ENCODE measurements at places on chromosomes 1 and 21.

GRCh38 chr1:246434335-246434734, 72.7 kb downstream of the SMYD3 start:
- DNase-seq = no peak

GRCh38 chr21:46115441-46116188, 17.7 kb downstream of the COL6A2 start:
- DNase-seq = no peak

- DNase-seq = no peak
Observed at GRCh38 chr1:234997201-234997895, 131.3 kb downstream of the TOMM20 start.

DNA sequence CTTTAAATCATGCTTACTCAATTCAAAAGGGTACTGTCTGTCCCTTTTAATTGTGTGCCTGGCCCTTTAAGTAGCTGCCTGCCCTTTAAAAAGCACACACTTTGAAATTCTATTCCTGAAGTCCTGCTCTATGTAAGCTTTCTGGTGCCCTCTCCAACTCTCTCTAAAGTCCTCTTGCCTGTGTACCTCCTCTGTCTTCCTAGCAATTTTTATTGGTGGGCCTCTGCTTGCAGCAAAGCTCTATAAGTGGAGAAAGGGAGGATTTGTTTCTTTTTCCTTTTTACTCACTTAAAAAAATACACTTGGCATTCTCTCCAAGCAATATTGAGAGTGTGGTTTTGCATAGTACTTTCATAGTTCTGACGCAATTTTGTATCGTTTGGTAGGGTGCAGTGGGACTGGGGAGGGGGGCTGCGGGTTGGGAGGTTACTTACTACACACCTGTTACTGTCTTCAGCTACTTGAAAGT, 135.4 kb downstream of the LMO4 start:
- peak; percentile 24 for DNase-seq

DNA sequence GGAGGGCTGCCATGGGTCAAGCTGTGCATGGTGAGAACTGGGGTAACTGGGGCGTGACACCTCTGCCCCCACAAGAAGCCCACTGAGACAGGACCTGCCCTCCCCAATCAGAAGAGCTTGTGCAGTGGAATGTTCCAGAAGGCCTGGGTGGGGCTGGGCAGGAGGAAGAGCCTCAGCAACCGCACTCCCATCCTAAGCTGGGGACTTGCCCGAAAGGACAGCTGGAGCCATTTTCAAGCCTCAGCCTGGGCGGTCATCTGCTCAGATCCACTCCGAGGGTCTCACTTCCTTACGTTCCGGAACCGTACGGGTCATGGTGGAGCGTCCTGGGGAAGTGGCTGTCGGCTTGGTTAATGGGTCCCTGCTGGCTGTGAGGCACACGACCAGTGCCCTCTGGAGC, 158.6 kb upstream of the ARHGEF16 start:
- no peak for DNase-seq

GRCh38 chr1:26695356-26696118, at the start of gene ARID1A:
TSS of gene ARID1A (plus strand) at chr1:26696015. CDS start at chr1:26696404, 389 bp downstream.
- peak; percentile 96 for DNase-seq

GRCh38 chr1:33455539-33456501, 16.6 kb upstream of the ZSCAN20 start:
- peak; percentile 60 for DNase-seq

DNA sequence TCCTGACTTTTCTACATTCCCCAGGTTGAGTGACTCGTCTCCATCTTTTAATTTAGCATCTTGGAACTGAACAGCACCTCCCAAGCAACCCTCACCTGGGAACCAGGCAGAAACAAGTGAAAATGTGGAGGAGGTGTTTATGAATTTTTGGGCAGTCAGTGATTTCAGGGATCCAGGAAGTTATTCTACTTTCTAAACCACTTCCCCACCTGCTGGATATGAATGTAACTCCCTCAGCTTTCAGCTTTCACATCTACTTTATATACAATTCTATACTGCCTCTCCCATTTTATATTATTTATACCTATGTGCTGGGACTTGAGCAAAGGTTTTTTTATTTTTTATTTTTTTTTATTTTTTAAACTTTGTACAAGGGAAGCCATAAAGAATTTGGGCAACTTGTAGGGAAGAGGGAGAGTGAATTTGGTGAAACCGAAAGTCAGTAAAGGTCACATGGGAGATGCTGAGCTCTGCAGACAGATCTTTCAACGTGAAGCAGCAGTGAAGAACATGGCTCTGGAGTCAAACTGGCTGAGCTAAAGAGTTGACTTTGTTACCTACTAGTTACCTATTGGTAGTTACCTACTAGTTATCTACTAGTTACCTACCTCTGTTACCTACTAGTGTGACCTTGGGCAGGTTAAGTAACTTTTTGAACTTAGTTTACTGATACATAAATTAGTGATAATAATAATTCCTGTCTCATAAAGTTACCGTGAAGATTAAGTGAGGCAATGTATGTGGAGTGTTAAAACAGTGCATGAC, 45.5 kb downstream of the DDR2 start:
- DNase-seq = no peak

GRCh38 chr1:35725596-35725995, 6.9 kb upstream of the C1orf216 start:
- DNase-seq = no peak

- no peak for DNase-seq
Observed at GRCh38 chr1:205009670-205010069, 33.3 kb upstream of the CNTN2 start.

DNA sequence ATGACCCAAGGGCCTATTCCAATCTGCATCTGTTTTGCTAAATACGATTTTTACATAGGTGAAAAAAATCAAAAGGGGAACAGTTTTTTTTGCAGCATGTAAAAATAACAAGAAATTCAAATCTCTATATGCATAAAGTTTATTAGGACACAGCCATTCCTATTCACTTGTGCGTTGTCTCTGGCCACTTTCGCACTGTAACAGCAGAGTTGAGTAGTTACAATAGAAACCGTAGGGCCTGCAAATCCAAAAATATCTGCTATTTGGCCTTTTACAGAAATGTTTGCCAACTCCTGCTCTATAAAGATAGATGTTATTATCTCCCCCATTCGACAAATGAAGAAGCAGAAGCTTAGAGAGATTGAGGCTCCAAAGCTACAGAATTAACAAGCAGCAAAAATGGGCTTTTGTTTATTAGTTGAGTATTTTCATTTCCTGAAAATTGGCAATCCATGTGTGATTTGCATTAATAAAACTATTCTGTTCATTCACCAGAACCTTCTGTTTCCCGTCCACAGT, 5.5 kb downstream of the DYNLT5 start:
- no peak for DNase-seq

DNA sequence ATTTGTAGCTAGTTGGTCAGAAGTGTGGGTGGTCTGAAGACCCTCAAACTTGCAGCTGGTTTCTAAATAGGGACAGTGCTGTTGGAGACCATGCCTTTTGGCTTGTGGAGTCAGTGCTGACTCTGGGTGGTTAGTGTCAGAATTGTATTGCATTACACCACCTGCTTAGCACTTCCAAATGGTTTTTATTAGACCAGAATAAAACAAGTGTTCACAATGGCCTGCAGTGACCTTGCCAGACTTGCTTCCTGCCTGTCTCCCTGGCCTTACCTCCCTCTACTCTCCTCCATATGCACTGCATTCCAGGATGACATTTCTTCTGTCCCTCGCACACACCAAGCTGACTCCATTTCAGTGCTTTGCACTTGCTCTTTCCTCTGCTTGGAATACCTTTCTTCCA, 72.7 kb upstream of the CNIH3 start:
- DNase-seq = no peak

DNA sequence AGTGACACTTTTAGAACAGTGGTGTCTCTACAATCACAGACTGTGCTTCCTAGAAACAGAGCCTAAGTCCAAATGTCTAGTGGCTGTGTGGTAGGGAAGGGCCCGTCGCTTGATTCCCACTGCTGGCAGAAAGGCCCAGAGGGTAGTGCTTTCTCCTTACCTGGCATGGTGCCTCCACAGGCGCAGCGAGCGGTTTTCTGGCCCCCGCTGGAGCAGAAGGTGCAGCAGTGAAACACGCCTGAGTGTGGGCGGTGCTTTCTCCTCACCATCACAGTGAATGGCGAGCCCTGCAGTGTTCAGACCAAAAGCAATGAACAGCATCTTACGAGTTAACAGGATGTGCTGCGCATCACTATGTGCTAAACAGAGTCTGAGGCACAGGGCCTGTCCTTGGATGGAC, 8.3 kb downstream of the TRIM45 start:
- no peak for DNase-seq

DNA sequence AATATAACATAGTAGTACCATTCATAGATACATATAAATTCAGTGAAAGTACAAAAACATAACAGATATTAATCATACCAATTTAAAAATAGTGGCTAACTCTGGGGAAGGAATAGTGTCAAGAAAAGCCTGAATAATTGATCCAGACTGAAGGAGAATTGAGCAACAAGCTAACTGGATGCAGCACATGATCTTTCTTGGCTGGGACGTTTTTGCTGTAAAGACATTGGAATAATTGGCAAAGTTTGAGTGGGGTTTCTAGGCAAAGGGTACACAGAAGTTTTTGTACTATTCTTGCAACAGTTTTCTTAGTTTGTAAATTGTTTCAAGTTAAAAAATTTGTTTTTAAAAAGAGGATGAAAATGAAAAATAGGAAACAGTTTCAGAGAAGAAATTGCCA, 2.6 kb upstream of the SH3GLB1 start:
- DNase-seq = no peak

DNA sequence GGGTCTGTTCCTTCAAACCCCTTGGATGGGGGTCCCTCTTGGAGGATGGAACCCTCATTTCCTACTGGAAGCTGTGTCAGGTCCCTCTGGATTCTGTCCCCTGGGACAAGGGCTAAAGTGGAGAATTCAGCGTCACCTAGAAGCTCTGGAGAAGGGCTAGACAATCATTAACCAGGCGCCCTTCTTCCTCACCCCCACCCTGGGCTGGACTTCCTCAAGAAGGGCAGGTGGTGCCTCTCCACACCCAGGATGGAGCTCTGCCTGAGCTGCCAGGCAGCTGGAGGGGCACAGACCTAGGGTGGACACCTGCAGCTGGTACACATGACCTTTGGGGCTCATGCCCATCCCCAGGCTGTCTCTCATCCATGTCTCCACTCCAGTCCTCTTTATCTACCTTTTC, 3.6 kb downstream of the CELF3 start:
- no peak for DNase-seq

DNA sequence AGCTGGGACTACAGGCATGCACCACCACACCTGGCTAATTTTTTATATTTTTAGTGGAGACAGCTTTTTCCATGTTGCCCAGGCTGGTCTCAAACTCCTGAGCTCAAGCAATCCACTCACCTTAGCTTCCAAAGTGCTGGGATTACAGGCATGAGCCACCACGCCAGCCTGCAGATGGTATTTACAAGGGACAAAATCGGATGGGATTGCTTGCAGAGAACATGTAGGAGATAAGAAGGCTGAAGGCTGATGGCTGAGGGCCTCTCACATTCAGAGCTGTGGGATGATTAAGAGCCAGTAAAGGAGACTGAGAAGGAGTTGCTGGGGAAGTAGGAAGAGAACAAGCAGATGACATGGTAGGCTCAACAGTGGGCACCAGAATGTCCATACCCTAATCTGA, 24.0 kb upstream of the QSOX1 start:
- DNase-seq = no peak

DNA sequence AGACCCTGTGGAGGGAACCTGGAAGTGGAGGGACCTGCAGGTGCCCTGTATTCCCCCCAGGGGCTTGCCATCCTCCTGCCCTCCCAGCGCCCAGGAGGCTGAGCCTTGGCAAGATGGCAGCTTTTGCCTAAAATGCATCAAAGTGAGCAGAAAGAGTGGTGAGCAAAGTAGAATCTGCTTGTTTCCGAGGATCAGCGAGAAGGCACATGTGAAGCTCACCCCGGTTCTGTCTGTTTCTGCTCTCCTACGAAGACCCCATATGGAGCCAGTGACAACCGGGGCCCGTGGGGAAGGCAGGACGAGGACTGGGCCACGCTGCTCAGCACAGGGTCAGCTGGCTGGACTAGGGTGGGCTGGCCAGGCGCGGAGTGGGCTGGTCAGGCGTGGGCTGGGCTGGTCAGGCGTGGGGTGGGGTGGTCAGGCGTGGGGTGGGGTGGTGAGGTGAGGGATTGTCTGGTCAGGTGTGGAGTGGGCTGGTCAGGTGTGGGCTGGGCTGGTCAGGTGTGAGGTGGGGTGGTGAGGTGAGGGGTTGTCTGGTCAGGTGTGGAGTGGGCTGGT, 5.2 kb upstream of the FNDC10 start:
- DNase-seq = no peak

GRCh38 chr1:91696321-91696720, 189.6 kb downstream of the TGFBR3 start:
- DNase-seq = no peak

DNA sequence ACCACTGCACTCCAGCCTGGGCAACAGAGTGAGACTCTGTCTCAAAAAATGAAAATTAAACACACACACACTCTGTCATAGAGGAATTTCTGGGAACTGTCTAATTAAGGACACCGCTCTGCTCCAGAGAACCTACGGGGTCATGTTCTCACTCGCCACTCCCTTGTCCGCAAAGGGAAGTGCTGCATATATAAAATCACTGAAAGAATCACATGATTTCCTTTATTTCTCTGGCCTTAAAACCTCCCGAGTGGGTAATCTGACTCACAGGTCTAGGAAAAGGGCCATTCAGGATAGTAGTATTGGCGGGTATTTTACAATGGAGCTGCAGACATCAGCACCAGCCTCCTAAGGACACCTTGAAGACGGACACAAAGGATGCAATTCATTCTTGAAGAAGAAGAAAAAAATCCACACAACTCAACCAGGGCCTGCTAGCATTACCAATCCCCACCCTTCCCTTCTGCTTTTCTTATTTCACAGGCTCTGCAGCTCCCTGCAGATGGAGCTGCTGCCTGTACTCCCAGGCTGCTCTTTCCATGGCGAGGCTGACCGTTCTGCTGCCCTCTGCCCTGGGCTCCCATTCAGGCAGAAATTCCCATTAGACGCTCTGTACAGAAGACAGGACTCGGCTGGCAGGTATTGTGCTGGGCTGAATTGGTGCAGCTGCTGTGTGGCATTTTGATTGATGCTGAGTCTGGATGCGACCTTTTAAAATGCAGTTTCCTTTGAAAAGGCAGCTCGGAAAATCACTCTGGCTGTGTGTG, 53.3 kb upstream of the FAM89A start:
- DNase-seq = no peak

DNA sequence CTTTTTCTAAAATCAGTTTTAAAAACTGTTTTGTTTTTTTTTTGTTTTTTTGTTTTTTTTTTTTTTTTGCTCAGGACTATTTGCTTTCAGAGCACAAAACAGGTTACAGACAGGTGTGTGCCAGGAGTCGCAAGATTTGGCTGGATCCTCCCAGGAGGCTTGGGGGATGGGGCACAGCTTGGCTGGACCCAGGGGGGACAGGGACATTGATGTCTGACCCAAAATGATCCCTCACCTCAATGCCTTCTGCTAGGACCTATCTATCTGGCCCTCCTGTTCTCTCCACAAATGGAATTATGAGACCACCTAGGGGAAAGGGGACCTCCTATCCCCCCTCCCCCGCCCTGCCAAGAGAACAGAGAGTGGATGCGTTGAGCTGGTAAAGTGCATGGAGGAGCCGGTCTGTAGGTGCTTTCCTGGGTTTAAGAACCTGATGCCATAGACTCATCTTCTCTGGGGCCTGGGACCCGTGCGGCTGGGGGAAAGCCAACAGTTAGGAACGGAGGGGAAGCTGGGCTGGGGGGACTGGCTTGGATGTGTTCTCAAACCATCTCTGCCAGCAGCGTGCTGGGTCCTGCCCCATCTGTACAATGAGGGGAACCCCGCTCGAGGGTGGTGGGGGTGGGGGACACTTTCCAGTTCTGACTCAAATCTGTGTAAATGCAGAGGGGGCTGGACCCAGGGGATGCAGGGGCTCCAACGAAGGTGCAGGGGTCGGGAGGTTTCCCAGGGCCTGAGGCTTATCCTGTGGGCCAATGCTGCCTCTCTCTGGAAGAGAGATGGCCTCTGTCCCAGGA, 28.9 kb downstream of the RUNX3 start:
- no peak for DNase-seq

GRCh38 chr1:26500488-26501175, 28.4 kb downstream of the HMGN2 start:
- DNase-seq = peak; percentile 95

All from activated CD4-positive, alpha-beta T cell treated with anti-CD3 and anti-CD28 coated beads, Interleukin-10, Interleukin-2, amounts not matched to agents 100 ng/mL and 50 ng/mL, durations not matched to agents 16 hours and 8 hours (primary cell).